ENCODE measurements at places on chromosomes 16 and 17. TPM values are rescaled to one million over a fixed set of nuclear protein-coding genes. Genes with fewer than 3 reads are reported as not detected.
A peak's percentile ranks its signal among the peaks of the same experiment; 100 is the strongest.

PPY gene
- total RNA-seq, result not detected

CCL1 gene
- not detected for total RNA-seq

MYH11 gene
- total RNA-seq, result 16.3 TPM

HCFC1R1 gene
- 160 TPM for total RNA-seq

DNA sequence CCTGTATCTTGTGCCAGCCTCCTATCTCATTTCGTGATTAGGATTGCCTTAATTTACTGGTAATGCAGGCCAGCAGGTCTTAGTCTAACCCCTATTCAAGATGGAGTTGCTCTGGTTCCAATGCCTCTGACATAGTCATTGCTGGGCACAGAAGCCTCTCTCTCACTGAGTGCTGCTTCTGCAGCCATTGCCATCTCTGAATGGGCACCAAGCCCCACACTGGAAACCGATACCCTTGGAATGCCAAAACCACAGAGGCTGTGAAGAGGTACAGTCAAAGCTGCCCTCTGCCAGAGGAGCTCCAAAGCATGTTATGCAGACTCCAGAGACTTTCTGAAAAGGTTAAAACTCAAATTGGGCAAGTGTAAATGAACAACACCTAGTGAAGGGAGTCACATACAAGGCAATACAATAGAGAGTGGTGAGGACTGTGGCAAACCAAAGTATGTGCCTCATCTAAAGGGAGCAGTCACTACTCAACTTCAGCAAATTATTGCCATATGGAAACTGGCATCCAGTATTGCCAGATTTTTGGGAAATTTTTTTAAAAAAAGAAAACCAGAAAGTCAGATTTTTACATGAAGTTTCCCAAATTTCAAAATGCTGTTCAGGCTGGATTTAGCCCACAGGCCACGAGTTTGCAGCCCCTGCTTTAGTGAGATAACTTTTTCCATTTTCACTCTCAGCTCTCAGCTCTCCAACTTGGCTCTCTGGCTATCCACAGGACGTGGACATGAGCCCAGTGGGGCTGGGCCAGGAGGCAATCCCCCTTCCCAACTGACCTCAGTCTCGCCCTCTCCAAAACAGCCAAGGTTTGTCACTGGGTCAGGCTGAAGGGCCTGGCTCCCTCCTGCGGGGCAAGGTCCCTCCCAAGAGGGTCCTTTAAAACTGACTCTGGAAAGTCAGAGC is 2.1 kb upstream of the MMP2 start:
- peak overlapping the region; percentile 25 for H3K27ac ChIP-seq
- no peak overlapping the region for H3K4me3 ChIP-seq
- peaks cover 9% of the 10 kb centered on the region for H3K4me1 ChIP-seq
- peaks cover 33% of the 10 kb centered on the region for H3K27me3 ChIP-seq

DNA sequence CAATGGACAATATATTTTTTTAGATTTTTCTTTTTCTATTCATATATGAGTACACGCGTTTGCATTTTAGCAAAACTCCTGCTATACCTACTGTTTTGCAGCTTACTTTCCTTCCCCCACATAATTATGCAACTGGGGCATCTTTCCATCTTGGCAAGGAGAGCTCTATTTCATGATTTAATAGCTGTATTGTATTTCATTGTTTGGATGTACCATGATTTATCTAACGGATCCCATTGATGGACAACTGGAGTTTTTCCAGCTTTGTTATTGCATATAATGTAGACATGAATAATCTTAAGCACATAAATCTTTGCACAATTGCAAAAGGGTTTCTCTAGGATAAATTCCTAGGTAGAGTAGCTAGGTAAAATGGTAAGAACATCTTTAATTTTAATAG is 133.9 kb downstream of the PITPNC1 start:
- no peak for DNase-seq
- H3K36me3 ChIP-seq, result no peaks in the 10 kb centered on the region
- H3K27me3 ChIP-seq, result no peaks in the 10 kb centered on the region
- H3K27ac ChIP-seq, result no peak overlapping the region

- no peak overlapping the region for H3K27ac ChIP-seq
- no peaks in the 10 kb centered on the region for H3K36me3 ChIP-seq
- no peak overlapping the region for H3K4me3 ChIP-seq
- no peak for DNase-seq
- no peaks in the 10 kb centered on the region for H3K4me1 ChIP-seq
Measured at GRCh38 chr17:67256075-67256732, 11.2 kb upstream of the HELZ start.

DNA sequence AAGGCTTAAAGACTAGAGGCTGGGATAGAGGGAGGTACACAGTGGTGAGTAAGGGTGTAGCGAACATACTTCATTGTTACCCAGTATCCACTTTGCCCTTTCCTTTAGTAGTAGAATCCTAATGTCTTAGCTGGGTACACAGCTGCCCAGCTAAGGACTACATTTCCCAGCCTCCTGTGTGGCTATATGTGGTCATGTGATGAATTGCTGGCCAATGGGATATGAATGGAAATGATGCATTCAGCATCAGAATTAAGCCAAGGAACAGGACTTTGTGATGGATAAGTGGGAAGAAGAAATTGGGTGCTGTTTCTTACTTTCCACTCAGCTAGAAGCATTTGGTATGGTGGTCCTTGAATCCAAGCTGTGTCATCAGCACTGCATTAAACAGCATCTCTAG is 55.9 kb downstream of the FOXL1 start:
- DNase-seq, result no peak
- no peaks in the 10 kb centered on the region for H3K27me3 ChIP-seq
- no peaks in the 10 kb centered on the region for H3K36me3 ChIP-seq
- H3K27ac ChIP-seq, result no peak overlapping the region

DNA sequence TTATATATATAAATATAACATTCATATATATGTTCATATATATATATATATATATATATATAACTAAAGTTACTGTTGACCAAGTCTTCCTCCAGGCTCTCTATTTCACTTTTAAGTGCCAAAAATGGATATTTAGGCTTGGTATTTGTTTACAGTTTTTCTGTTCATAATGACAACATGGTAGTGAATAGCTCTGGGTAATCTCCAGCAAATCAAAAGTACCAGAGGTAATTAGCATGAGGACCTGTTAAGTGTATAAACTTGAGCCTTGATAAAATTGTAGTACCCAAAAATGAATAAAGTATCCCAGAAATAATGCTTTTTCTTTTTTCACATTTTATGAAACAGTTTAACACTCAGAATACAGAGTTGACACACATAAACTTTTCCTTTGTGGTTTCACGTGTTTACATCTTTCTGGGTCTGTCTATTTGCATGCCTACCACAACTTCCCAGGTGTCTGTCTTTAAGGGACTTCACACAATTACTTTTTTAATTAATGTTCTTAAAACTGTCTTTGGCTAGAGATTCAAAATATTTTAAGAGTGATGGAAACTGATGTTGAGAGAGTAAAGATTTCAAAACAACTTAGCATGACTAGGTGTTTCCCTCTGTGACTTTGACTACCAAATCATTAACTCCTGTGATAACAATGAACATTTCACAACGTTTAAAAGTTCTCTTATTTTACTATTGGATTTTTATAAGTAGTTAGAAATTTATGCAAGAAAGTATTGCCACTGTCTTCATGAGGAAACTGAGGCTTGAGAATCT is 47.9 kb downstream of the RABEP1 start:
- H3K27ac ChIP-seq, result no peak overlapping the region
- no peak overlapping the region for H3K4me3 ChIP-seq
- H3K36me3 ChIP-seq, result peaks cover 36% of the 10 kb centered on the region
- DNase-seq, result no peak
- H3K4me1 ChIP-seq, result no peaks in the 10 kb centered on the region
- no peaks in the 10 kb centered on the region for H3K27me3 ChIP-seq

DNA sequence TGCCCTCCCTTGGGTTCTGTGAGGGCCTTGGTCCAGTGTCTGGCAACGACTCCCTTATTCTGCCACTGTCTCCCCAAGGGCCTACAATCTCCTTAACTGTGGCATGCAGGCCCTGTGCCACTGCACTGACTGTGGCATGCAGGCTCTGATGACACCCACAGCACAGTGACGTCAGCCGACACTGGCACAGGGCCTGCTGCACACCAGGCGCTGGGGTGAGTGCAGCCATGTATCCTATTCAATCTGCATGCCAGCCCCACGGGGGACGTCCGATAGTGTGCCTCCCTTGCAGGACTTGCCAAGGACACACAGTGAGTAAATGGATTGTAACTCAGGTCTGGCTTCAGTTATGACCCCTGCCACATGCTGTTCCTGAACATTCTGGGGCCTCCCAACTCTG is 39.8 kb upstream of the RASD1 start:
- peak; percentile 96 for DNase-seq
- no peaks in the 10 kb centered on the region for H3K36me3 ChIP-seq
- peak overlapping the region; percentile 69 for H3K27ac ChIP-seq

DNA sequence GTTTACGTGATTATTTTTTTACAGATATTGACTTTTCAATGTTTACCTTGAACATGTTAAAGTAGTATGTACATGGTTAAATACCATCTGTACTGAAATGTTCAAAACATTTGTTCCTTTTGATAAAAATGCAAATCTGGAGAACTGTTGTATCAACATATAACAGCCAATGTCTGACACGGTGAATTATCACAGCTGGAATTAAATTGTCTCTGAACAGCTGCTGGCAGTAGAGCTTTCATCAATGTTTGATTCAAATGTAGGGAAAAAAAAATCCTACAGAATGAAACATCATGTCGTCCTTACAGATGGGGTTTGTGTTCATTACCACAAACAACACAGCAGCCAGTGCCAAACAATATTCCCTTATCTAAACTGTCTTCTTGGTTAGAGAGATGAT is 79.9 kb downstream of the TOX3 start:
- no peak overlapping the region for H3K27ac ChIP-seq
- H3K4me3 ChIP-seq, result no peak overlapping the region
- no peaks in the 10 kb centered on the region for H3K4me1 ChIP-seq
- no peak for DNase-seq
- no peaks in the 10 kb centered on the region for H3K27me3 ChIP-seq
- no peaks in the 10 kb centered on the region for H3K36me3 ChIP-seq

DNA sequence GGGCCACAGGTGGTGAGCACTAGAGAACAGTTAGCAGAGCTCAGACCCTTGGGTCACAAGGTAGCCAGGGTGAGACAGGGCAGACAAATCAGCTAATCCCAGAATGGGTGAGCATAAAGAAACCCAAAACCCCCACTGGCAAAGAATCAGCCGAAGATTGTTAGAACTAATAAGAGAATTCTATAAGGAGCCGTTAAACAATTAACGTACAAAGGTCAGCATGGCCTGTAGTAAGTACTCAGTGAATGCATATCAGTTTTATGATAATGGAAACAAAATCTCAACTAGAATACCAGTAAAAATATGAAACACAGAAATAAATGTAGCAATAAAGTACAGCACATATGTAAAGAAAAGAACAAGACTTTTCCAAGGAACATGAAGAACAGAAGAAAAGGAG is 168.6 kb downstream of the NTN1 start:
- DNase-seq, result no peak
- H3K4me3 ChIP-seq, result no peak overlapping the region
- no peaks in the 10 kb centered on the region for H3K36me3 ChIP-seq
- H3K4me1 ChIP-seq, result no peaks in the 10 kb centered on the region

DNA sequence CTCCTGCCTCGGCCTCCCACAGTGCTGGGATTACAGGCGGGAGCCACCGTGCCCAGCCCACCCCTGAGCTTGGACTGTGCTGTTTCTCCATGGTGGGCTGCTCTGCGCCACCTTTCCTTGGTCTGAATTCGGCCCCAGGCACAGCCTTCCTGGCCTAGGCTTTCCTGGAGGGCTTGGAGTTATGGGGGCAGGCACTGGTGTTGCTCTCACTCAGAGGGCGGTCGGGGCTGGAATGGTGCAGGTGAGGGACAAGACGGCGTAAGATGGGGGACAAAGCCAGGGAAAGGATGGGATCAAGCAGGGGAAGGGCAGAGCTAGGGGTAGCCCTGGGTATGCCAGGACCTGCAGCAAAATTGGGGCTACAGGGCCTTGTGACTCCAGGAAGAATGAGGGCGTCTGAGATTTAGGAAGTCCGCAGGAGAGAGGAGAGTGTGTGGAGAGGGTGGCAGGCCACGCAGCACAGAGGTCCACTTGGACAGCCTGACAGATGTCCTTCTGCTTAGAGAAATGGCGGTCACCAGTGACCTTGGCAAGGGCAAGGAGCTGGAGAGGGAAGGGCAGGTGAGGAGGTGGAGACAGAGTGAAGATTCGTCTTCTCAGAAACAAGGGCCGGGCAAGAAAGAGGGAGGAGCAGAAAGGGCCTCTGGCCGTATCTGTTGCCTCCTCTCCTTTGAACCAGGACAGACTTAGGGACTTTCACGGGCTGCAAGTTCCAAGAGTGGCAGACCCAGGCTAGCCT is 1.6 kb upstream of the ATP6V0C start:
- H3K27ac ChIP-seq, result peak overlapping the region; percentile 95
- H3K27me3 ChIP-seq, result no peaks in the 10 kb centered on the region
- peaks cover 24% of the 10 kb centered on the region for H3K4me1 ChIP-seq
- H3K36me3 ChIP-seq, result no peaks in the 10 kb centered on the region
- no peak overlapping the region for H3K4me3 ChIP-seq

- H3K4me3 ChIP-seq, result no peak overlapping the region
- no peaks in the 10 kb centered on the region for H3K27me3 ChIP-seq
- H3K27ac ChIP-seq, result no peak overlapping the region
- H3K4me1 ChIP-seq, result no peaks in the 10 kb centered on the region
Measured at GRCh38 chr16:81841722-81842121, 62.6 kb downstream of the PLCG2 start.

GRCh38 chr17:73924114-73924908 is 279.2 kb upstream of the RPL38 start:
- H3K36me3 ChIP-seq, result no peaks in the 10 kb centered on the region
- DNase-seq, result no peak
- H3K4me1 ChIP-seq, result no peaks in the 10 kb centered on the region
- no peak overlapping the region for H3K27ac ChIP-seq

DNA sequence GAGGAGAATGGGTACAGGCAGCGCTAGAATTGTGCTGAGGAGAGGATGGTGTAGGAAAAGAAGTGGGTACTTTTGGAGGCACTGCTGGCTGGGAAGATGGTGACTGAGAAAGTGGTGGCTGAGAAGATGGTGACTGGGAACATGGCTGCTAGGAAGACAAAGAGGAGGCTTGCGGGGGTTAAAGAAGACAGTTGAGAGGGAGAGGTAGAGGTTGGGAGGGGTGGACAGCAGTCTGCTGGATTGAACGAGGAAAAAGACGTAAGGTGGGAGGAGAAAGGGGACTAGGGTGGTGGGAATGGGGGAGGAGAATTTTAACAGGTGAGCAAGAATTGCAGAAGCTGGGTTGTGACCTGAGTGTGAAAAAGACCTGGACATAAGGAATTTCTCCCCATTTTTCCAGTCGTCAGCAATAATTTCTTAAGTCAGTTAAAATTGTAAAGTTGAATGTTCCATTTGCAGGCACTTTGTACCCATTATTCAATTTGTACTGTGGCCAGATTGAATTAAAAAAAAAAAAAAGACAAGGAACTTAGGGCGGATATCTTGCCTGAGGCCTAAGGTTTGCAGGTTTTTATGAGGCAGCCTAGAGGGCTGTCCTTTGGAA is 2450.0 kb downstream of the TP53TG3F start:
- DNase-seq, result no peak
- H3K27me3 ChIP-seq, result no peaks in the 10 kb centered on the region
- H3K36me3 ChIP-seq, result no peaks in the 10 kb centered on the region
- H3K4me1 ChIP-seq, result no peaks in the 10 kb centered on the region

GRCh38 chr16:57409065-57409464 is 4.5 kb downstream of the CCL17 start:
- DNase-seq, result no peak
- no peak overlapping the region for H3K27ac ChIP-seq
- H3K36me3 ChIP-seq, result no peaks in the 10 kb centered on the region
- H3K4me1 ChIP-seq, result no peaks in the 10 kb centered on the region

GRCh38 chr17:34009912-34010311 is 245.2 kb upstream of the CCL2 start:
- H3K27me3 ChIP-seq, result no peaks in the 10 kb centered on the region
- no peaks in the 10 kb centered on the region for H3K4me1 ChIP-seq
- no peak overlapping the region for H3K4me3 ChIP-seq
- H3K27ac ChIP-seq, result no peak overlapping the region
- DNase-seq, result no peak
